ENCODE measurements at places on chromosomes 13 and 19.
A peak's percentile ranks its signal among the peaks of the same experiment; 100 is the strongest.

GRCh38 chr13:60274655-60275054, 110.9 kb upstream of the DIAPH3 start:
- no peak for DNase-seq

DNA sequence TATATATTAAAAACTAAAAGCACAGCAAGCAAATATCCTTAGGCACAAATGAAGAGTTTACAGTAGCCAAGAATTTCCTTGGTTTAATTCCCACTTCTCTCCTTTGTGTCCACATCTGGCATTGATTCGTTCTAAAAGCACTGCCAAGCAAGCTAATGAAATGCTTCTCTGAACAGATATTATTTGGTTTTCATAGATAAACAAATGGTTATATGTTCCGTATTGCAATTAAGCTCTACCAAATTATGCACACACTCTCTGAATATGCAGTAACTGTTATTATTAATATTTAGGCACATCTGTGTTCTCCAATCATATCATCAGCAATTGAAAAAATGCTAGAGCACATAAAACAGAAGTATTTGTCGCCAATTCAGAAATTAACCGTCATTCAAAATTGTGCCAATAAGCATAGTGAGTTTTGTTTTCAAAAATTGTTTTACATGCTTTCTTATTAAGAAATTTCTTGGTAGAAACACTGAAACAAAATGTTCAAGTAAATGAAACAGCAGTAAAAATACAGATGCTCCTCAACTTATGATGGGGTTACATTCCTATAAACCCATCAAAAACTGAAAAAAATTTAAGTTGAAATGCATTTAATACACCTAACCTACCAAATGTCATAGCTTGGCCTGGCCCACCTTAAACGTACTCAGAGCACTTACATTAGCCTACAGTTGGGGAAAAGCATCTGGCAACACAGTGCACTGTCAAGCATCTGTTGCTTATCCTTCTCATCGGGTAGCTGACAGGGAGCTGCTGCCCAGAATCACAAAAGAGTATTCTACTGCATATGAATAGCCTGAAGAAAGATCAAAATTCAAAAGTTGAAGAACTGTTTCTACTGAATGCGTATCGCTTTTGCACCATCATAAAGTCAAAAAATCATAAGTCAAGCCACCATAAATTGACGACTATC, 2134.7 kb downstream of the PCDH9 start:
- DNase-seq: peak; percentile 83

DNA sequence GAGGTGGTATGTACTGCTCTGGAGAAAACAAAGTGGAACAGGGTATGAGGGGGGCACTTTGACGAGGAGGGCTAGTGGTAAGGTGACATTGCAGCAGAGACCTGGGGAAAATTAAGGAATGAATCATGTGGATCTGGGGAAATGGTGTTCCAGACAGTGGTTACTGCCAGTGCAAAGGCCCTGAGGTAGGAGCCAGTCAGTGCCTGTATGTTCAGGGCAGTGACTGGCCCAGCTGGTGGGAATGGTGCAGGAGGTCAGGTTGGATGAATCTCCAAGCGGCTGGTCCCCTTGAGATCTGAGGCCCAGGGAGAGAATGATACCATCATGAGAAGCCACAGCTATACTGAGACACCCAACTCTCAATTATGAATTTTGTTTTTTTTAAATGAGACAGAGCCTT, 4.9 kb downstream of the VAV1 start:
- no peak for DNase-seq

DNA sequence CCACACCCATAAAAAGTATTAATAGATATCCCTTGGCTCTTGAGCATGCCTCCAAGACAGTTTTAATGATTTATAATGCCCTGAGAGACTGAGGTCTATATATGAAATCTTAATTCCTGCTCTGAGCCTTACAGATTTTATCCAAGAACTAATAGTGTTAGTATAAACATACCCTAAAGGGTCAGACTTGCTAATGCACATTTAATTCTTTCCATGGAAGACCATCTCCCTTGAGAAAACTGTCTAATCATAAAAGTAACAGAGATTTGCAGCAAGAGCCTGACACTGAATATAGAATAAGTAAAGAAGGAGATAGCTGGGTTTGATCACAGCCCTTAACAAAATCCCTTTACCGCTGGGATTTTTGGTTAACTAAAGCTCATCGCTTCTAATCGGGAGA, 650.8 kb upstream of the KLF12 start:
- peak; percentile 72 for DNase-seq

DNA sequence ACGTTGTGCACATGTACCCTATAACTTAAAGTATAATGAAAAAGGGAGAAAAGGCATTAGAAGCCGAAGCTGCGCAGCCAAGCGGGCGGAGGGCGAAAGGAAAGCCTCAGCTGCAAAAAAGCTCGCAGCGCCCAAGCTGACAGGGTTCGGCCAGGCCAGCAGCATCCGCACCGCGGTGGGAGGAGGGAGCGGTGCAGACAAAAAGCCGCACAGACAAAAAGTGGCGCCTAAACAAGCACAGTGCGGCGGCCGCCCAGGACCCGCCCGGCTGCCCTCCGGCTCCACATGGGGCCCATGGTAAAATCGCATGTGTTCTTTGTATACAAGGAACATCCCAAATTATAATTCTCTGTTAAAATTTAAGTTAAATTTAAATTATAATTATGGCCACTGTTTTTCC, 42.4 kb downstream of the PSG3 start:
- no peak for DNase-seq

- DNase-seq: no peak
Measured at GRCh38 chr19:42471554-42472249, 29.0 kb upstream of the CXCL17 start.

DNA sequence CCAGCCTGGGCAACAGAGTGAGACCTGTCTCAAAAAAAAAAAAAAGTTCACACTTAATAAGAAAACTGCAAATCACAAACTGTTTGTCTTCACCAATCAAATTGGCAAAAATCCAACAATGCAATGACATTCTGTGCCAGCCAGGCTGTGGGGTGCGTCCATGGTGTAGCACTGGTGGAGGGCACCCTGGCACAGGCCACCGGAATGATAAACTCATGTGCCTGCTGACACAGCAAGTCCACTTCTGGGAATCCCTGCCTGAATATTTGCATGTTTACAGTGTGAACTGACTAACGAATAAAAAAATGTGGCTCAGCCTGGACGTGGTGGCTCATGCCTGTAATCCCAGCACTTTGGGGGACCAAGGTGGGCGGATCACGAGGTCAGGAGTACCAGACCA, 1.6 kb upstream of the LRRC25 start:
- peak; percentile 49 for DNase-seq

DNA sequence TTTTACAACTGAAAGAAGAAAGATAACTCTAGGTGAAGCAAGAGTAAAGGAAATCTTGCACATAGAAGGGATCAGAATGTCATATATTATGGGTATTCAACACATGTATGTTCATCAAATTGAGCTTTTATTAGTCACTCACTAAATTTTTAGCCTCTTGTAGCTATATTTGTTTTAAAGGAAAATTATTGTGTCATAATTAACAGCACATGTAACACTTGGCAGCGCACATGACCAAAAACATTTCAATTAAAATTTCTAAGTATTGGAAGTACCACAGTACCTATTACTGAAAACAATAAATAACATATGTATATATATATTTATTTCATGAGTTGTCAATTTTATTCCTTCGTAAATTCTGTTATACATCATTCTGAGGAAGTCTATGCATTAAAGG, 2800.4 kb downstream of the PCDH9 start:
- DNase-seq: no peak

- DNase-seq: peak; percentile 78
Measured at GRCh38 chr13:35716729-35717128, 240.2 kb upstream of the MAB21L1 start.

GRCh38 chr13:40340368-40341095, 325.9 kb downstream of the FOXO1 start:
- peak; percentile 14 for DNase-seq

GRCh38 chr19:11382898-11383705, 1.0 kb downstream of the EPOR start:
- DNase-seq: peak; percentile 39
